ENCODE measurements at places on chromosomes 1 and 21.

DNA sequence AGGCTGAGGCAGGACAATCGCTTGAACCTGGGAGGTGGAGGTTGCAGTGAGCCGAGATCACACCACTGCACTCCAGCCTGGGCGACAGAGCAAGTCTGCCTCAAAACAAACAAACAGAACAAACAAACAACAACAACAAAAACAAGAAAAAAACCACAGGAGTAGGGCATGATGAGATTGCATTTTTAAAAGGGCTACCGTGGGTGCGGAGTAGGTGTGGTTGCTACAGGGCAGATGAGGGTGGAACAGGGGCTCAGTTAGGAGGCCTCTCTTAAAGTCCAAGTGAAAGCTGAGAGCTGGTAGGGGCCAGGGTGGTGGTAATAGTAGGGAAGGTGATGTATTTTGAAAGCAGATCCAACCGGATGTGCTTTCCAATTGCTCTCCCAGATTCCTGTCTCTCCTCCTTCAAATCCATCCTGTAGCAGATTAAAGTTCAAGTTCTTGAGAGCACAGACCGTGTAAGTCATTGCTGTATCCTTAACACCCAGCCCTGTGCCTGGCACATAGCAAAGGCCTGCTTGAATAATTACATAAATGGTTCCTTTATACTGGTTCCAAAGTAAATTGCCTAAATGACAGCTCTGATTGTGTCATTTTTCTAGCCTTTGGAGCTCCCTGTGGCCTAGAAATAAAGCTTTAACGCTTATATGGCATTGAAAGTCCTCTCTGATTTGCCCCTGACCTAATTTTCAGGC lies 4.2 kb upstream of the LINGO4 start:
- no peak for DNase-seq

DNA sequence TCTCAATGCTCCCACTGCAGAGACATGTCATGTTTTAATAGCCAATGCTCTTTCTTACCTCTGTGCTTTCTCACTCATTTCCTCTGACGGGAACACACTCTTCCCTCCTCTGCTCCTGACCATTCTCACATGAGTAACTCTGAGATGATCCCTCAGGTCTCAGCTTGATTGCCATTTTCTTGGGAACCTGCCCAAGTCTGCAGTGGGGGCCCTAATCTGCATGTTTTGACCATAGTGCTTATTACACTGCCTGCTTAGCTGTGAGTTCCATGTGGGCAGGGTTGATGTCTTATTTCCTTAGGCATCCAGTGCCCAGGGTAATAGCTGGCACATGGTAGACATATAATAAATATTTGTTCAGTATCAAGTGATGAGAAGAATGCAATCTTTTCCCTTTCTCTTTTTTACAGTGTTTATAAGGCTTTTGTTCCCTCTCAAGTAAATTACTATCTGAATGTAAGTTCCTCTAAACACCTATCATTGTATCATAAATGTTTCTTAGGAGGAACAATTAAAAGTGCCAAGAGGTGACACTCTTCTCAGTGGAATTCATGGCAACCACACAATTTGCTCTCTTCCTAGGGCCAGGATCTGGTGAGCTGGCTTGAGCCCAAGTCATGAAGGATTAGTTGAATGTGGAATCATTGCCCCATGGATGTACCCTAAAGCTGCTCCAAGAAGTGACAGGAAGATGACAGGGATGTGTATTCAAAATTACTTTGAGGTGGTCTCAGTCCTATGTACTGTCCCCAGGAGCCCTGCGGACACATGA lies 485.4 kb upstream of the USP24 start:
- no peak for DNase-seq

DNA sequence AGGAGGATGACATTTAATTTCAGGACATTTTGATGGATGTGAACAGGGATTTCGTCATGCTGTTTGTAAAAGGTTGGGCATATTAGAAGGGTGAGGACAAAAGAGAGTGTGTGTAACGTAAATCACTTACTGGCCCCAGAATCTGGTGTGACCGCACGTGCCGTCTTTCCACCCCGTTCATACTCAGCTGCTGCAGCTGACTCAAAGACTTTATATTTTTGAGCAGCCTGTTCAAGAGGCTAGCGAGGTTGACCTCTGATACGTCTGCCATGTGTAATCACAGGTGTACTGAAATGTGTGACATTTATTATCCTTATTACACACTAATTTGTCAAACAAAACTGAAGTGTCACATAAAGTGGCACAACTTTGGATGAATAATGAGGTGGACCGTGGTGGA lies 66.5 kb upstream of the ERRFI1 start:
- no peak for DNase-seq

DNA sequence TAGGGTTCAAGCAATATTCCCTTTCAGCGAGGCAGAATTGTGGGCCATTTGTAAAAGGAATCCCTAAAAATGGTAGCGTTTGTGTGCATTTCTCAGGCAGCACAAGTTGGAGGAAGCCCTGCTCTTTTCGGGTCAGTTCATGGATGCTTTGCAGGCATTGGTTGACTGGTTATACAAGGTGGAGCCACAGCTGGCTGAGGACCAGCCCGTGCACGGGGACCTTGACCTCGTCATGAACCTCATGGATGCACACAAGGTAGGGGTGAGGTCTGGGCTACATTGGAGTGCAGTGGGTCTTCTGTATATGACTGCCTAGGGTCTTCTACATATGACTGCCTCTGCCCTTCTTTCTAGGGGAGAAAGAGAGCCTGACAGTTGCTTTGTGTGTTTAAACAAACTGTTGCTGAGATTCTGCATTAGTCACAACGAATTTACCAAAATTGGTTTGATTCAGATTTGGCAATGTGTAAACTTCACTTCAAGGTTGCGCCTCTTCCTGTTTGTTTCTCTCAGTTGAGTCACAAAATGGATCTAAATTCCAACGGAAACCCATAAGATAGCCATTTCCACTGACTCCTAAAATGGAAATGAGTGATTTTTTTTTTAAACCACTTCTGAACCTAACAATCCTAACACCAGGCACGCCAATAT lies 40.4 kb upstream of the BMP8A start:
- no peak for DNase-seq

GRCh38 chr1:15004396-15004795 lies 149.2 kb upstream of the TMEM51 start:
- DNase-seq = no peak

DNA sequence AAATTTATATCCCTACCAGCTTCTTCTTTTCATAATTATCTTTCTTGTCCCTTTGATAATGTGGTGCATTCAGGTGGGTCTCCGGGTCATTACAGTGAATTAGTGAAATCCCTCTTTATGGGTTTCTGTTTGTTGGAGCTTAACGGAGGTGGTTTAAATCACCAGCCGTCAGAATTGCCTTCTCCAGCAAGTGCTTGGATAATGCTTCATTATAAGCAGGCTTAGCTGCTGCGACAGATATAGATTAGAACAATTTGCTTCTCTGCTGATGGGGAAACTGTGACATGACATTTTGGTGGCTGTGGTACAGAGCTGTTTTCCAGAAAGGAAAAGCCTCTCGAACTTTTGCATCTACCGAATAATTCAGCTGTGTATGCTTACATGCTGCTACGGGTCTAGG lies 56.9 kb downstream of the KAZN start:
- no peak for DNase-seq

- DNase-seq = no peak
Measured at GRCh38 chr1:175792136-175792535, 48.7 kb upstream of the TNR start.

GRCh38 chr1:24141311-24141997 lies 1.5 kb downstream of the IL22RA1 start:
- DNase-seq = no peak

GRCh38 chr1:193234530-193234929 lies 48.1 kb upstream of the B3GALT2 start:
- DNase-seq = no peak

- peak; percentile 63 for DNase-seq
Measured at GRCh38 chr1:85200463-85201339, at the start of gene SYDE2. Gene SYDE2 (minus strand): TSS chr1:85201016. CDS start chr1:85200996, 20 bp downstream.

DNA sequence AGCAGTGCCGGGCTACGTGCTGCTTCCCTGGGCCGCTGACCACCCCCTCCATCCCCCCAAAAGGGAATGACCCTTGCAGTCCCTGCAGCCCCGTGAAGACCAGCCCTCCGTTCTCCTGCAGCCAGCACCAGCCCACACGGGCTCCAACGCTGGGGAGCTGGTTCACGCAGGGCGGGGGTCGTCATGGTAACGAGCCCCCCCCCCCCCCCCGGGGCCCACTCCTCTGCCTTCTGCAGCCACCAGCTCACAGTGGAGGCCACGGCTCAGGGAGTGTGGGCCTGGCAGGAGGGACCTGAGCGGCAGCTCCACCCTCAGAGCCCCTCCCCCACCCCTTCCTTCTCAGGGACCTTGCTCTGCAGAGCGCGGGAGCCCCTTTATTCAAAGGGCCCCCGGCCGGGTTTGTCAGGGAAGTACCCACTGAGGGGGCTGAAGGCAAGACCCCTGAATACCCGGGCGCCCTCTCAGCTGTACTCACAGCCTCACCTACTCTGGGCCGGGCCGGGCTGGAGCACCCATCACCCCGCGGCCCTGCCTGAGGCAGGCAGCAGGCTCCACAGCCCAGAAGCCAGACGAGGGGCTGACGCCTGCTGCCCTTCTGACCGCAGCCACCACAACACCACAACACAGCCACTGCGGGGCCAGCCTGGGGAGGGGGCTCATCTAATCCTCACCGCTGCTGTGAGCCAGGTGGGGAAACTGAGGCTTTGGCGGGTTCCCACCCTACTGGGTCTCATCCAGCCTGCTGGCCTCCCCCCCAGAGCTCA lies 12.6 kb downstream of the MEGF6 start:
- DNase-seq = no peak

- DNase-seq = no peak
Measured at GRCh38 chr1:3180915-3181314, 111.9 kb downstream of the PRDM16 start.

GRCh38 chr1:185343306-185343705 lies 26.3 kb upstream of the IVNS1ABP start:
- no peak for DNase-seq

- no peak for DNase-seq
Measured at GRCh38 chr1:58011978-58012377, 534.5 kb downstream of the OMA1 start.

DNA sequence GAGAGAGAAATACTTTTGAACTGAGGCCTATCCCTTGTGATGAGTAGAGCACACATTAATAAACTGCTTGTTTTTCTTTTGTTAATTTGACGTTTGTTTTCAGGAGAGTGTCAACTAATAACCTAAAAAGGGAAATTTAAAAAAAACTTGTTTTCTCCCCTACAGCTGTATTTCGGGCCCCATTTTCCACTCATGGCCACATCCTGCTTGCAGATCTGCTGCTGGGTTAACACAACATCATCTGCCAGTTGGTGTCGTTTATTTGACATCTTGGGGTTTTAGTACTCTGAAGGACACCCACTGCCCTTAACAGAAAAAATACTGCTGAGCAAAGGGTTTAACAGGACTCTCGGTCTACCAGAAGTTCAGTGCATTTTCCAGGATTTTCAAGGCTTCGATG lies 848 bp upstream of the PYHIN1 start:
- no peak for DNase-seq

DNA sequence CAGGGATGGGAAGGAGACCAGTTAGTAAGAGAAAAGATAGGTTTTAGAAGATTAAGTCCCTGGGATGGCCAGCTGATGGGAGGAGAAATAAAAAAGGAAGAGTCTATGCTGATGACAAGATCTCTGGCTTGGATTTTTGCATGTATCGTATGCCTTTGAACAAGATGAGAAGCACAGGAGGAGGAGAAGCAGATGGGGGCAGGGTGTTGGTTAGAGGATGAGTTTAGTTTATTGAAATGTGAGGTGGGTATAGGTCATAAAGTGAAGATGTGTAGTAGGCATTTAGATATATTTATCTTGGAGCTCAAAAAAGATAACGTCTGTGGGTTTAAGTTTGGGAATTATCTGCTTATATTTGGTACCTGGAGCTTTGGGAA lies 1.4 kb downstream of the TIPRL start:
- no peak for DNase-seq
